ENCODE measurements at places on chromosomes 5 and 9.

DNA sequence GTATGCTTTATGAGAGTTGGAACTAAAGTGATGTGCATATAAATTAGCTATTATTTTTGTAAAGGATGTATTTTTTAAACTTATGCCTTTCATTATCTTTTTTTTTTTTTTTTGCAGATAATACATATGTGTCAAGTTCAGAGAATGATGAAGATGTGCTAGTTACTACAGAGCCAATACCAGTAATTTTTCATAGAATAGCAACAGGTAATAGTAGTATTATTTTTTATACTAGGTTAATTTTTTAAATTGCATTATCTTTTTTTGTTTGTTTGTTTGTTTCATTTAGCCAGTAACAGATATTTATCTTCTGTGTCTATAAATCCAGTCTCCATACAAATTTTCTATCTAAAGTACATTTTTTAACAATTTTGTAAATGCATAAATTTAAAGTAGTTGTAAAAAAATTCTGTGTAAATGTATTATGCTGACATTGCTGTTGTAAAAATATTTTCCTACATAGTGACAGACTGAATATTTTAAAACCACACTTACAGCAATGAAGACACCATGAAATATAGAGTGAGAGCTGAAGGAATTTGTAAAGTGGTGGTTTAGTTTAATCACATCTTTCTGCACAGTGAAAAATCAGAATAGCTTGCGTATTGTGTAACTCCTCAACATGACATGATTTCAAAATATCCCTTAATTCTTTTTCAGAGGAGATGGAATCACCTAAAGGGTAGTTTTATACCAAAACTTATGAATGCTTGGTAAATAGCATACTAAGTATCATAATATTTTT is 93.3 kb downstream of the PARP8 start:
- no peak for DNase-seq

- DNase-seq = no peak
Measured at GRCh38 chr5:157486221-157486681, 26.2 kb downstream of the NIPAL4 start.

DNA sequence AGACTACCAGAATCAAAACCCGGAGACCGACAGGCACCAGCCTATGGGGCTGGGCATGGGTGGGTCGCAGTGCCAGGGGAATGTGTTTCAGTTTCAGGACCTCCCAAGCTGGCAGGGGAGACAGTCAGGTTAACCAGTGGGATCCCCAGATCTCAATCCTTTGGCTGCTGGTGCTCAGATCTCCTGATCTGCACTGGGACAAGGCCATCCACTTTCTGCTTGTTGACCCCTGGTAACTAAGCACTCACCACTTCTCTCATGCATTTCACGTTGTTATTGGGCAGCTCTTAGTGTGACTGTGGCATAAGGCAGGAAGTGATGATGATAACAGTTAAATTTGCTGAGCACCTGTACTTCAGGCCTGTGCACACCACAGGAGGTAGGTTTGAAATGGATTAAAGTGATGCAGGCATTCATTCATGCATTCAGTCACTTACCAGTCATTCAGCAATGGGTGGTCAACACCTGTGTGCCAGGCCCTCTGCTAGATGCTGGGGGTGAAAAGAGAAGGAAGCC is 42.1 kb upstream of the STXBP1 start:
- DNase-seq = no peak

DNA sequence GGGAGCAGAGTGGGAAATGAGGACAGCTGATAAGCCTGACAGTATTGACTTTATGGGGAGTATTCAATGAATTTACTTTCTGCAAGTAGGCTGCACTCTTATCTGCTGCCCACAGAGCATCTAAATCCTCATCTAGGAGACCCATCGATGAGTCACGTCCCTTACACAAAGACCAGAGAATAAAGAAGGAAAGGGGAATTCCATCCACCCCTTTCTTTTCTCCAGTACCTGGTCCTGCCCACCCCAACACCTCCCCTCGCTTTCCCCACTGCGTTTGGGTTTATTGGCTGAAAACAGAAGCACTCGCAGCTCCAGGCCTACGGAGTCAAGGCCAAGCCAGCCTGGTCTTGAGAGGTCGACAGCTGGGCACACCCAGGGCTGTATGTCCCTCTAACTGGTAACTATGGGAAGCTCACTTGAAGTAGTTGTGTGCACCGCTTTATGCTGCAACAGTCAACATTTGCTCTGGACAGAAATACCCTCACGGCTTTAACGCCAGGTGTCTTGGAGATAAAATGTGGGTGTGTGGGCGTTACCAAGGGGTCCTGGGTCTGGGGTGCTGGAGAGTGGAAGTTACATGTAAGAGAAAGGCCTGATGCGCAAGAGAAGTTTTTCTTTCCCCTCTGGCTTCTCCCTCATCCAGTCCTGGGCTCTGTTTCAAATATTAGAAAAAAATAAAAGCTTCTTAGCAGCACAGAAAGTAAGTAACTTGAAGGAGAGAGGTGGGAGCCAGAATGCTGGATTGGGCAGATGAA is 14.5 kb upstream of the TAL2 start:
- DNase-seq = no peak

DNA sequence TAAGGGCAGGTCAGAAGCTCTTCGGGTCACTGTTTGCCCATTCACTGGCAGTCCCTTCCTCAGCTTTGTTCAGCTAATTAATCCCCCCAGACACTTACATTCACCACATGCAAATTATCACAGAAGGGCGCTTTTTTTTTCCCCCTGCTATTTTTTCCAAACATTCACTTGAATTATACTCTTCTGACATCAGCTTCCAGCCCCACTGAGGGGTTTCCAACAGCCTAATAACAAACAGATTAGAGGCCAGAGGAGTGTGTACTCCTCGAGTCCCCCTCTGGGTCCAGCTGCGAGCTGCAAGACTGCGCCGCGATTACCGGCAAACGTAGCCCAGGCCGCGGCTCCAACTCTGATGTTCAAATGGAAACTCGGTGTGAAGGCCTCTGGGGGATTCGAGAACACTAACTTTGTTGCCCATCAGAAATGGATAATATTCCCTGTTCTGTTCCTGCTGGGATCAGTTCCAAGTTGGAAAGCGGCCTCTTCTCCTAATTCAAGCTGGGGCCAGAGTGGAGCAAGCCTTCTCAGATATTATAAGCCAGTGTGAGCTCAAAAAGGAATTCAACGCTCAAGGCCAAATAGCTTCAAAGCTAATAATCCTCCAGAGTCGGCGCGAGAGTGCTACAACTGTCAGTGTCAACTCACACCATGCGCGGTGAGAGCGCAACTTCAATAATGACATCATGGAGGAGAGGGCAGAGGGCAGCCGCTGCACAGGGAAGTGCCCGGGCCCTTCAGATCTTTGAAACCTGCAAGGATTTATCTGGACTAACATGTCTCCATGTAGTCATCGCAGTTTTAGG is 560.8 kb downstream of the BNC2 start:
- no peak for DNase-seq

- no peak for DNase-seq
Measured at GRCh38 chr5:174601946-174602345, 122.4 kb upstream of the MSX2 start.

- no peak for DNase-seq
Measured at GRCh38 chr9:123417289-123418051, 61.5 kb downstream of the CRB2 start.

DNA sequence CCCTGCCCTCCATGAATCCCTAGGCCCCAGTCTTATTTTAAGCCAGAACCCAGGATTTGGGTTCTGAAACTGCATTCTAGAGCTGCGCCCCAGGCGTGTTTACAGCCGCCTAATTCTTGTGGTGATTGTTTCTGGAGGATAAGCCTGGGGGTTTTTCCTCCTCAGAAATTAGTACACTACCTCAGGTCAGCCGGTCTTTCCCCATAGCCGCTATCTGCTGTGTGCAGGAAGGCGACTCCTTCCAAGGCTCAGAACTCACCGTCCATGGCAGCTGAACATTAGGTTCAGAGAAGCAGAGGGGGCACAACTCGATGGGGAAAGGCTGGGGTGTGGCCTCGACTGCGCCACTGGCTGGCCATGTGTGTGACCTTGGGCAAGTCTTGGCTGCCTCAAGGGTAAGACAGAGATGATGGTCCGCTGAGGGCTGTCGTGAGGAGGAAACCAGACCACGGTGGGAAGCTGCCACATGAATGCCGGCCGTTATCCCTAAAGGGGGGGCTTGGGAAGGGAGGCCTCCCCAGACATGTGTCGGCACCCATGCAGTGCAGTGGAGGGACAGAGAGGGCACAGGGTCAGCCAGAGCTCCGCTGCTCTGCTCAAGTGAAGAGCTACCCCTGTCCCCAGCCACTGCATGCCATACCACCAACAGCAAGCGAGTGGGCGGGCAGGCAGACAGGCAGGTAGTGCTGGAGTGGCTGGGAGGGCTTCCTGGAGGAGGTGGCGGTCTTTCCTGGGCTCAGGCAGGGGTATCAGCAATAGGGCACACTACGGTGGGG is 28.9 kb downstream of the SHB start:
- DNase-seq = no peak

DNA sequence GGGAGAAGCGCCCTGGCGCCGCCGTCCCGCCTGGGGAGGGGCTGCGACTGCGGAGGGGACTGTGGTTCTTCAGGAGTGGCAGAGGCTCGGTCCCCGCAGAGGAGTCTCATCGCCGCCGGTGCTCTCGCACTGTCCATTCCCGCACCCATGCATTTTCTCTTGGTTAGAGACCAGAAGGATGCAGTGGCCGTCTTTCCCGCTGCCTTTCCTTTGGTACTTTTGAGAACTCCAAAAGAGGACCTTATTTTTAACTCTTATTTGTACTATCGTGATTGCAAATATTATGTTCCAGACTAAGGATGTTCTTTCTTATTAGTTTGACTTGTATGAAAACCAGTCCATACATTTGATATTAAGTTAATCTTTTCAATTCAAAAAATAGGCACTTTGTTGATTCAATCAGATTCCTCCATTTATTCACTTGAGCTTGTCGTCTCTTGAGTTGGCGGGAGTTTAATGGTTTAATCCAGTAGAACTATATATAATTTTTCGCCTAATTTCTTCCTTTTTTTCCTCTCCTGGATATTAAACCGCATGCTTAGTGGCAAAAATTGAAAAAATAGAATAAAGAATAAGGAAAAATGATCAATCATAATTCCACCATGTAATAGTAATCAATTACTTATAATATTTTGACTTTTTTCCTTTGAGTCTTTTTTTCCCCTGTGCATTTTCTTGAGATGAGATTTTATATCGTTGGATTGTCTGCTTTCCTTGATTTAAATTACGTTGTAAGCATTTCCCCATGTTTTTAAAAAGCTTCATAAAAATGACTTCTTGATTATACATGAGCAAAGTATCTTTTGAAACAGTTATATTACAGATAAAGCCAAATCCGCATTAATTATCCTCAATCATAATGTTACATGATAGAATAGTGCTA is 861 bp downstream of the ZFYVE16 start:
- DNase-seq = no peak

DNA sequence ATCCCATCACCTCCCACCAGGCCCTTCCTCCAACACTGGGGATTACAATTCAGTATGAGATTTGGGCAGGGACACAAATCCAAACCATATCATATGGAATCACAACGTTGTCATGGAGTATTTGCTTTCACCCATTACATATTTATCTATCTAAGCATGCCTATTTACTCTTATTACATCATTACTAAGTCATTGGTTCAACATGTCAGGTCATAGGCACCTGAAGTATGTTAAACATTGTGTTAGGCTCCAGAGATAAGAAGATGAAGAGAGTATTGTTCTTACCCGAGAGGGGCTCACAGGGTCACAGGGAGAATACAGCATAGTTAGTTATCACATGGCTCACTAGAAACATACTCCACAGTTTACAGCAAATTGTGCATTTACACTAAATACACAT is 150.5 kb downstream of the TMEM161B start:
- no peak for DNase-seq

GRCh38 chr9:99326112-99326916 is 104.2 kb downstream of the SEC61B start:
- DNase-seq = no peak

- no peak for DNase-seq
Measured at GRCh38 chr9:78074385-78075291, 43.0 kb upstream of the GNAQ start.

GRCh38 chr9:136700959-136701667 is 11.3 kb upstream of the DIPK1B start:
- no peak for DNase-seq

DNA sequence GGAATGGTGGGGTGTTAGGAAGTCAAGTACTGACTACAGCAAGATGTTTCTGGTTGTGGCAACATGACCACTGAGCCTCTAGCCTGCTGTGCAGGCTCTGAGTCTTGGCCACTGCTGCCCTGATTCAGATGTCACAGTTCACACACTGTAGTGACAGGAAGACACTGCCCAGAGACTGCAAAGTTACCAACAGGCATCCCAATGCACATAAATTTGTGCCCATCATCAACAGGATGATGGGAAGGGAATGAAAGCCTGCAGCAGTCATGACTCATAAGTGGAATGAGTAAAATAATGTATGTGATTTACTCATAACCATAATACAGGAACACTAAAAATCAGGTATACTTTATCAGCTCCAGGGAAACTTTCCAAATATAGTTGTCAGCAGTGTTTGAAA is 251.6 kb upstream of the HAPLN1 start:
- no peak for DNase-seq

DNA sequence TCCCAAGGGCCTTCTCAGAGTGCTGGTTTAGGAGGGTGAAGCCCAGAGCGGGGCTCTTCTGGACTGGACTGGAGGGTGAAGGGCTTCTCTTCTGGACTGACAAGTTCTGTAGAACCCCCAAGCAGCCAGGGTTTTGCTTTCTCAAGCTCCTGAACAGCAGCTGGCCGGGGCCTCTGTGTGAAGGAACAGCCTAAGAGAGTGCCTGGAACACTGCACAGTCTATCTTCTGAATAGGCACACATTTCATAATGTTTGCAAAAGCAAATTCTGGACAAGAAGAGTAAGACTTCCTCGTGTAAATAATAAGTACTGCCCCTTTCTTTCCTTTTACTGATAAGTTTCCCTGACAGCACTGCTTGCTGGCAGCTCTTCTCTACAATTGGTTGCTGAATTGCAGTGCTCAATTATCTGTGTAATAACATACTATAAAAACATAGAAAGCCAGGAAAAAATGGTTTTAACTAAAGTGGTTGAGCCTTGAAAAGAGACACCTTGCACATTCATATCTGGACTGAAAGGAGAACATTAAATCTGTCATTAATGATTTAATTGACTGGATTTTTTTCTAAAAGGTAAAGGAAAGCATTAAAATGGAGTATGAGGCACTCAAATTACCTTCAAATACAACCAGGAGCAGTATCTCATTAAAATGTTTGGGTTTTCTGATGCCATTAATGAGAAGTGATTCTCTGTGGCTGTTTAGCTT is 20.5 kb downstream of the MAST4 start:
- DNase-seq = no peak

DNA sequence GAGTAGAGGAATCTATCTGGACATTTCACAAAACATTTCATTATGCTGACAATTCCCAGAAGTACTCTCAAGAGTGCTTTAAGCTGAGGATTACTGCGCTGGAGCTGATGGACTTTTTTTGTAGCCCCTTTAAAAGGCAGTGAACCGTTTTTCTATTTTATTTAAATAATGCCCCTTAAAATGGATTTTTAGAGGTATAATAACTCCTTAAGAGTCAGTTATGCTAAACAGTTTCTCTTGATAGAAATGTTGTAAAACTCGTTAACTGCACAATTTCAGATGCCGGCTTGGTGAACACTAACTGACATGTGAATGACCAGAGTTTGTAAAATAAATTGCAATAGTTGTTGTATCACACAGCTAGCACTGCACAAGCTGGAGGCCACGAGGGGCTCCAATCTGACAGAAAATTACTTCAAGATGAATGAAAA is 174.0 kb downstream of the NR2F1-AS1 start:
- no peak for DNase-seq

GRCh38 chr9:3867196-3867595 is 341.4 kb upstream of the RFX3 start:
- DNase-seq = no peak

Data from right renal cortex interstitium (tissue), 3 donors.